ENCODE measurements at places on chromosomes 6 and 20.

DNA sequence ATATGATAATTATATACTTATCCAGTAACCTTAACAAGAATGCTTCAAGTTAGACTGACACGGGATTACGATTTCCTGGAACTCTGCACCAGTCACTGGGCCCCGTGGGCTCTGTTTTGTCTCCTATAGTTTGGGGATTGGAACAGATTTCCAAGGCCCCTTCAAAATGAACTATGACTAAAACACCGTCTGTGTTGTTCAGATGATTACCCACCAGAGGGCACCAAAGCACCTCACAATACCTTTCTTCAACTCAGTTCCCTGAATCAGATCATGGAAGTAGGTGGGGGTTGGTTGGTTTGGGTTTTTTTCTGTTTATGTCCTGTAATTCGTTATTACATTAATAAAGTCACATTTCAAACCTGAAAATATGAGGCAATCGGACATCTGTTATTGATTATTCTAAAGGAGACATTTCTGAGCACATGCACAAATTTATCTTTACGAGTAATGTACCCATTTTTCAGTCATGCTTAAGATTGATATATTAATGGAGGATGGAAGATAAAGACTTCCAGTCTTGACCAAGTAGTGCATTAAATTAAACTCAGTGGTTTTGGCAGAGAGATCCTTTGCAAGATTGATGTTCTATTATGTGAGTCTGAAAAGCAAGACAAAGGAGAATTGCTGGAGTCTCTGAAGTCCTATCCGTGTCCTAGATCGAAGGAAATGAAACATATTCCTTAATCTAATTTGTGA lies 112.0 kb upstream of the COL21A1 start:
- DNase-seq = peak; percentile 65

DNA sequence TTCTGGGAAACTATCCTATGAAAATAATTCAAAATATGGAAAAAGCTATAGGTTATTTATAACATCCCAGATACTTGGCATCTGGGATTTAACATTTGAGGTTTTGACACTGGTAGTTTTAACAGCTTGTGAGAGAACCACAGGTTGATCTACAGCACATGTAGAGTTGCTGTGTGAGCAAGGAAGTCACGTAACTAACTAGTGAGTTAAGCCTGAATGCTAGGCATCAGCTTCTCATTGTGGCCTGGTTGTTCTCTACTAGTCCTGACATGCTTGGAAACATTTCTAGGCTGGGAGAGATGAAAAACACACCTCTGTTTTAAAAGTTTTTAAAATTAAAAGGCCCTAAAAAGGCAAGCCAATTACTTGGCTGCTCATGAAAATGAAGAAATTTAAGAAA lies 28.2 kb downstream of the ESF1 start:
- DNase-seq = no peak

- no peak for DNase-seq
Observed at GRCh38 chr6:35713006-35713767, 23.6 kb upstream of the ARMC12 start.

GRCh38 chr6:149942461-149942829 lies 631 bp downstream of the ULBP2 start:
- DNase-seq = no peak

GRCh38 chr20:37556538-37556937 lies 28.9 kb upstream of the BLCAP start:
- no peak for DNase-seq

- DNase-seq = no peak
Observed at GRCh38 chr20:5024982-5025381, 23.7 kb upstream of the SLC23A2 start.

GRCh38 chr20:44646641-44647274 lies 4.7 kb downstream of the ADA start:
- DNase-seq = no peak

GRCh38 chr6:71510856-71511255 lies 222.2 kb downstream of the OGFRL1 start:
- DNase-seq = no peak
